ENCODE measurements at places on chromosomes 1 and 21.

DNA sequence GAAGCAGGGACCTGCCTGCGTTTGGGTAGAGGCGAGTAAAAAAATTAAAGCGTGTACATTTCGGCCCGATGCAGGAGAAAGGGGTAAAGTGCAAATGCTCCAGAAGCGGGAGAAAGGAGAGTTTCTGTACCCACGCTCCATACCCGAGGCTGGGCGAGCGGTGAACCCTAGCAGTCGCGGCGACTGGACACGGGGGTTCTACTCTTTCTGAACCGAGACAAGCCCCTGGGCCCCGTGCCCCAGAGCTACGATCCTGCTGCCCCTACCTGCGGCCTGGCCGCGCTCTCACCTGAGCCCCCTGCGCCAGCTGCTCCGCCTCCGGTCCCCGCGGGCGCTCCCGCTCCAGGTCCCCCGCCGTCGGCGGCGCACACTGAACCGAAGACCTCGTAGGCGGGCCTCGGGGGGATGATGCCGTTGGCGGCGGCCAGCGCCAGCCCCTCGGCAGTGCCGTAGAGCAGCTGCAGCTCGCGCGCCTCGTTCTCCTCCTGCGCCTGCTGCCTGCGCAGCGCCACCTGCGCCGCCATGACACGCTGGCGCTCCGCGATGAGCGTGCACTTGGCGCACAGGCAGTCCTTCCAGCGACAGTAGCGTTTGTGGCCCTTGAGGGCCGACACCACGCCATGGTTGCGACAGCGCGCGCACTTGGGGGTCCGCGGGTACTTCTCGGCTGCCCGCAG is 2.4 kb downstream of the DMRTA2 start:
- no peak for DNase-seq

DNA sequence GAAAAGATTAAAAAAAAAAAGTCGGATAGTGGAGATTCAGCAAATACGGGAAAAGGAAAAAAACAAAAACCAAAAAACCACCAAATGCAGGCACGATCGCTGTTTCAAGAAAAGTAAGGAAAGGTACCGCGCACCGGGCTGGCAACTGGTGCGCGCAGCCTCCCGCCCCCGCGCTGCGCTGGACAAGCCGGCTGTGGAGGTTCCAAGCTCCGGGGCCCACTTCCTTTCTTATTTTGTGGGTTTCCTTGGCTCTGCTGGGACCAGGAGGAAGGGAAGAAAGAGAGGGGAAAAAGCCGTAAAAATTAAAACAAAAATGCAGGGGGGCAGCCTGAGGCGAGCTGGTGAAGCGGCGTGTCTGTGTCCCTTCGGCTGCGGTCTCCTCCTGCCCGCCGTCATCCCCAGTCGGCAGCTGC is 233 bp downstream of the ADAMTS5 start:
- DNase-seq: no peak

DNA sequence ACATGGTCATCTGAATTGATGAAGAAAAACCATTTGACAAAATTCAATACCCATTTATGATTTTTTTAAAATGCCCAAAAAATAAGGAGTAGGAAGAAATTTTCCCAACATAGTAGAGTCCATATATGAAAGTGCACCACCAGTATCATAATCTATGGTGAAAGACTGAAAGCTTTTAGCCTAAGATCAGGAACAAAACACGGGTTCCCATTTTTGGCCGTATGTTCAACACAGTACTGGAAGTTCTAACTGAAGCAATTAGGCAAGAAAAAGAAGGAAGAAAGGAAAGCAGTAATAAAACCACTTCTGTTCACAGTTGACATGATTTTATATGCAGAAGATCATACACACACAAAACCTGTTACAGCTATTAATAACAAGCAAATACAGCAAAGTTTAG is 227.8 kb upstream of the RAB4A start:
- no peak for DNase-seq

DNA sequence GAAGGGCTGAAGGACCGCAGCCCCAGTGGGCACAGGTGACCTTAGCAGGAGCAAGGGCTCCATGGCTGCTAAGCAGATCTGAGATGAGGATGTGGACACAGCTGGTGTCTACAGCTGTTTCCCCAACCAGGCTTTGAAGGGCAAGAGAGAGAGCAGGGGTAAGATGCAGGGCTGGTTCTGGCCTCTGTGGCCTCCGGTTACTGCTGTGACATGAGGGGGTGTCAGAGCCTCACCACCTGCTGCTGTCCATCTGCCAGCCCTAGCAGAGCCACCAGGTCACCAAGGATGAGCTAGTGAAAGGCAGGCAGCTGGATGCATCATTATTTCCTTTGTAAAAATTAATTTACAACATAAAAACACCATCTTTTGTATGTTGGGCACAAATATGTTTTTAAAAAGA is 33.4 kb downstream of the OBSCN start:
- DNase-seq: no peak

DNA sequence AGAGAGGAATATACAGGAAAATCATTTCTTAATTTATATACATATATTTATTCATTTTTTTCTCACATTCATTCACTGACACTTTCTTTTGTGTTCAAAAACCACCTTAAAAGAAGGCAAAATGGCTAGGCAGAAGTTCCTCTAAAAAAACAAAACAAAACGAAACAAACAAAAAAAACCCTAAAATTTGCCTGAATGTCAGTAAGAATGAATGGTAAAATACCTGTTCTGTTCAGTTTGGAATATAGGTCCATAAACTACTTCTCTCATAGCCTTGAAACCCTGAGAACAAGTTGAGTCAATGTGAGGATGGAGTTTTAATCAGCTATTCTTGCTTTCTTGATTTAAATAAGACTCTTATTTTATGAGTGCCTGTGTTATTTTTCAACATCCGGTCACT is 14.7 kb upstream of the ALG6 start:
- no peak for DNase-seq

DNA sequence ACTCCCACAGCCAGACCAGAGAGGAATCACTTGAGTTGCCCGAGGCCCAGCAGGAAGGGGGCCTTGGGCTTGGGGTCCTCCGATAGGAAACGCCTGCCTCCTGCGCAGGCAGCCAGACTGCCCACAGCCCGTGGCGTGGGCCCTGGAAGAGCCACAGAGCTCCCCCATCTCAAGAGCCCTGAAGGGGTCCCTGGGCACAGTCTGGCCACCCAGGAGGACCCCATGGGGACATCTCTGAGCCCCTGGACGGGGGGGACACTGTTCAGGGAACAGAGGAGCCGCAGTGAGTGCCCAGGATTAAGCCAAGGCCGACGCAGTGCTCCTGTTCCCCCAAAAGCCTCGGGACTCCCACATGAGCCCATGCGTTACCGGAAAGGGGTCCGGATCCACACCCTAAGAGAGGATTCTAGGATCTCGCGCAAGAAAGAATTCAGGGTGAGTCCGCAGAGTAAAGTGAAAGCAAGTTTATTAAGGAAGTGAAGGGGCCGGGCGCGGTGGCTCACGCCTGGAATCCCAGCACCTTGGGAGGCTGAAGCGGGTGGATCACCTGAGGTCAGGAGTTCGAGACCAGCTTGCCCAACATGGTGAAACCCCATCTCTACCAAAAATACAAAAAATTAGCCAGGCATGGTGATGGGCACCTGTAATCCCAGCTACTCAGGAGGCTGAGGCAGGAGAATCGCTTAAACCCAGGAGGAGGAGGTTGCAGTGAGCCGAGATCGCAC is 38.1 kb upstream of the LBR start:
- no peak for DNase-seq

- DNase-seq: no peak
Observed at GRCh38 chr1:169460191-169460833, 25.4 kb downstream of the SLC19A2 start.

DNA sequence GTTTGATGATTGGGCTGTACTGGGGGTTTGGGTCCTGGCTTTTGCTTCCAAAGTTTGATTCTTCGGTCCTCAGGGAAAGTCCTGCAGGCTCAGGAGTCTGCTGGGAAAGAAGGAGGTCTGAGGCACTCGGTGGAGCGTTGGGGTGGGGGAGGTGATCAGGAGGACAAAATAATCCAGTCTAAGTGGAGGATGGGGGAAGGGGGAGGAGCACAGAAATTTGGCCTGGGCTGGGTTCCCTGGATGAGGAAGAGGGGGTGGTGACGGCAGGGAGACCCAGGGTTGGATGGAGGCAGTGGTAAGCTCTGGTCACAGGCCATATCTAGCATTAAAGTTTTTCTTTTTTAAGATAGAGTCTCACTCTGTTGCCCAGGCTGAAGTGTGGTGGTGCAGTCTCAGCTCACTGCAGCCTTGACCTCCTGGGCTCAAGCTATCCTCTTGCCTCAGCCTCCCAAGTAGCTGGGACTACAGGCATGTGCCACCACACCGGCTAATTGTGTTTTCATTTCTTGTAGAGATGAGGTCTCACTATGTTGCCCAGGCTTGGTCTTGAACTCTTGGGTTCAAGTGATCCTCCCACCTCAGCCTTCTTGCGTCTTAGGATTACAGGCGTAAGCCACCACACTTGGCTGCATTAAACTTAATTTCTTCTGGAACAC is 6.8 kb downstream of the SH2D2A start:
- no peak for DNase-seq

Data from GM12878 (cell line).